ENCODE measurements at places on chromosomes 16 and 17.

GRCh38 chr16:353404-354290, 1.1 kb upstream of the AXIN1 start:
- no peak for DNase-seq

- DNase-seq: no peak
These were observed 13.9 kb downstream of the BCAR1 start for GRCh38 chr16:75237398-75238131.

DNA sequence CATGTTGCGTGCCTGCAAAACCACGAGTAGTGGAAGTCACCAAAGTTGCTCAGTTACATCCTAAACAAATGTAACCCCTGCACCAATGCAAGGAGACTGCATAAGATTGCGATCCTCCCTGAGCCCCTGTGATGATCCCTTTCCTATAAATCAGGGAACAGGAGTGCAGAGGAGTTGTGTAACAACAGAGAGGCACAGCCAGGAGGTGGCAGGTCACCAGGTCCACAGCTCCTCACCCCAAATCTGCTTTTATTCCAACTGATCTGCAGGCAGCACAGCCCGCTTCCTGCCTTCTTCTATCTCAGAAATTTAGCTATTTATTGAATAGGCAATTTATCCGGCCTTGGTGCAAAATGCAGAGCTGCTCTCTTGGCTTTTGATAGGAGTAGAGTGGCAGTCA, 36.0 kb upstream of the MRTFB start:
- DNase-seq: no peak

DNA sequence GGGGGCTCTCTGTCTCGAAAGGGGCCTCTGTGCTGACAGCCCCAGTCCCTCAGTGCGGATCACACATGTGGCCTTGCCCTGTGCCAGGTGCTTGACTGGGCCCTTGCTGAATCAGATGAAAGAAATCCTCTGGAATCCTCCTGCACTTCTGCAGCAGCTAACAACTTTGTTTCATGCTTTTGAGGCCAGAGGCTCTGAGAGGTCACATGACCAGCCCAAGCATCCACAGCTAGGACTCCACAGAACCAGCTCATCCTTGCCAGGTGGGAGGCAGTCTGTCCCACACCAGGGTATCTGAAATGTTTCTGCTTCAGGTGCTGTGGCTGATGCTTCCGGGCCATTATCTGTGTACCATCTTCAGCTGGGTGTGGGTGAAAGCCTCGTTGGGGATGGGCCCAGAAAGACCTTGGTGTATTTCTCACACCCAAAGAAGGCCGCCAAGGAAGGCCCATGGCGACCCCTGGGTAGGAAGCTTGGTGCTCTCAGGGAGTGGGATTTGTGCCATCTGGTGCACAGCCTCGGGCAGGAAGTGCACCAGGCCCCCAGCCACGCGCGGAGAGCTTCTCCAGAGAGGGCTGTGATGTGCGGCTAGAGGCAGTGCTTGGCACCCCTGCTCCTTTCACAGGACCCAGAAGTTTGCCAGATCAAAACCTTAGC, 143.8 kb downstream of the CLEC16A start:
- DNase-seq: no peak

DNA sequence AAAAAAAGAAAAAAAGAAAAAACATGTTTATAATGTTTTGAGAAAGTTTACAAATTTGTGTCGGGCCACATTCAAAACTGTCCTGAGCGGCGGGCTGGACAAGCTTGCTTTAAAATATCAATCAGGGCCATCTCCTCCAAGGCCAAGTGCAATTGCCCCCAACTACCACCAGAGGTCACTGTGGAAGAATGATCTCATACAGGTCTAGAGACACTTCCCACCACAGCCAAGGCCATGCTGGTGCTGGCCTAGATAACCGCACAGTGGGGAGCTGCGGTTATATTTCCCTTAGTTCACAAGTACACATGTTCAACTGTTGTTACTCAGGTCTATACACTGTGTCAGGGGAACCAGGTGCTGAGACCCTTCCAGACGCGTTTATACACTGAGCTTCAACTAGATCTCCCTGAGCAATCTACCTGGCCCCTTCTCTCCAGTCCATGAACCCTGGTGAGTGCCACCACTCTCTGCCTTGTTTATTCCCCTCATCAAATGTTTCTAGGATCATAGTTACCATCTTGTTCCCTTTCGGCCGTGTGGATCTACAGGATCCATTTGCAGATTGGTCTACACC, 83.8 kb upstream of the CCL2 start:
- DNase-seq: peak; percentile 25

DNA sequence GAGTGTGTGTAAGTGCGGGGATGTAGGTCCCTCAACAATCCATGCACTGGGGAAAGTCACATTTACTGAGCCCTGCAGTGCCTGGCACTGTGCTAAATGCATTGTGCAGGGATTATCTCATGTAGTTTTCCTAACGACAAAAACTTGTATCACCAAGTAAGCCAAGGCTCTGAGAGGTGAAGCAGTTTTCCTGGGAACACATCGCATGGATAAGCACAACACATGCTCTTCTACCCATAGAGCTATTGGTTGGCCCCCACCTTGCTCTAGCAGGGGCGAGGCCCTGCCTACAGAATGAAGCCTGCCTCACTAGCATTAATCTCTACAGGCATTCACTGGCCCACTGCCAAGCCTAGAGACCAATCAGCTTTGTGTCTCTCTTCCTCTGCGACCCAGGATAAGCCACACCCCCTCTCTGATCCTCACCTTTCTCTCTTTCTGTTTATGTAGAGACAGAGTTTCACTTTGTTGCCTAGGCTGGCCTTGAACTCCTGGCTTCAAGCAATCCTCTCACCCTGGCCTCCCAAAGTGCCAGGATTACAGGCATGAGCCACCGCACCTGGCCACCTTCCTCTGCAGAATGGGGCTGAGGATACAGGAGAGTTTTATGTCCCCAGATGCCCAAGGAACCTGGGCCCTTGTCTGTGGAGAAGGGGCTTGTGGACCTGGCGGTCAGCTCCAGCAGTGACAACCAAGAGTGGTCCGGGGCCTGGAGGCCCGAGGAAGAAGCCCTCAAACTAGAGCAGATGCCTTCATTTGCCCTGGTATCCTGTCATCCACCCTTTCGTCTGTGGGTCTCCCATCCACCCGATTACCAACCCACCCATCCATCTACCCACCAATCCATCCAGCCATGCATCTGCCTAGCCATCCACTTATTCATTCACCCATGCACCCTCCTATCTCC, 12.8 kb downstream of the CDH16 start:
- DNase-seq: peak; percentile 20

DNA sequence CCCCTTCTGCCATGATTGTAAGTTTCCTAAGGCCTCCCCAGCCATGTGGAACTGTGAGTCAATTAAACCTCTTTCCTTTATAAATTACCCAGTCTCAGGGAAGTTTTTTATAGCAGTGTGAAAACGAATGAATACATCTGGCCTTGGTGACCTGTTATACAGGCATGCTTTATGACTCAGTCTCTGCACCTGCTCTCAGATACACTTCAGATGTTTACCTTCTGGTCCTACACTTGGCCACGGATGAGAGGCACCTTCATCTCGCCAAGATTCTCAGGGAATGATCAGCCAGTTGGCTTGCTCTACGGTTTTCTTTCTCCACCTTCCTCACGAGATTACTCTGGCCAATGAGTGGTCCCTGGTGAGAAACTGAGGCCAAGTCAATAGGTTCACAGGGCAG, 304.7 kb downstream of the CA10 start:
- no peak for DNase-seq

GRCh38 chr17:49676276-49676868, 1.5 kb downstream of the SPOP start:
- peak; percentile 7 for DNase-seq

- no peak for DNase-seq
These were observed 6.0 kb downstream of the PDP2 start for GRCh38 chr16:66886321-66886720.

- no peak for DNase-seq
These were observed 463.6 kb downstream of the HAPSTR1 start for GRCh38 chr16:9555051-9555450.

DNA sequence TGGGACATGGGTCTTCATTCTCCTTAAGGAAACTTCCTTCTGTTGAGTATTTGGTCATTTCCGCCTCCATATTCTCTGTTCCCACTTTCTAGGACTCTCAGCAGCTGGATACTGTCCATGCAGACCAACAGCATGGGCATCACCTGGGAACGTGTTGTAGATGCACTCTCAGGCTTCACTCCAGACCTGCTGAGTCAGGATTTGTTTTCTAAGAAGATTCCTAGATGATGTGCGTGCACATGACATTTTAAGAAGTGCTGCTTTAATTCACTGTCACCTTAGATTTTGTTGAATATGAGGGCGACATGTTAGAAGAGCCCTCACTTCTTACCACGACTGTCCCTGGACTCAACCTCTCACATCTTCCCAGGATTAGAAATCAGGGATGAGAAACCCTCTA, 10.0 kb upstream of the SDK2 start:
- DNase-seq: no peak

DNA sequence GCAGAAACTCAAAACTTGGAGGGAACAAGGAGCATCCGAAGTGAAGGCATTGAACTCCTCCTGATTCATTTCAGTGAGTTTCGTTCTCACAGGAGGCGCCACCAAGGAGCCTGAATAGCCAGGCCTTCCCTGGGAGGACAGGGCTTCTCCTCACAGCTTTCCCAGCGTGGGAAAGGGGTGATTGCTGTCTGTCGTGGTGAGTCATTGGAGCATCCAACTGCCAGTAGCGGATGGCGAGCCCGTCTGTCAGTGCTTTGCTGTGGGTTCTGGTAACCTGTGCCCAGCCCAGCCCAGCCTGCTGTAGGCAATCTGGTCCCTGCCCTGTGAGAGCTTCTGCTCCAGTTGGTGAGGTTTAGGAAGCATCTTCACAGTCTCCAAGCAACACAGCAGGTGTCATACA, 28.3 kb downstream of the PLCD3 start:
- no peak for DNase-seq

DNA sequence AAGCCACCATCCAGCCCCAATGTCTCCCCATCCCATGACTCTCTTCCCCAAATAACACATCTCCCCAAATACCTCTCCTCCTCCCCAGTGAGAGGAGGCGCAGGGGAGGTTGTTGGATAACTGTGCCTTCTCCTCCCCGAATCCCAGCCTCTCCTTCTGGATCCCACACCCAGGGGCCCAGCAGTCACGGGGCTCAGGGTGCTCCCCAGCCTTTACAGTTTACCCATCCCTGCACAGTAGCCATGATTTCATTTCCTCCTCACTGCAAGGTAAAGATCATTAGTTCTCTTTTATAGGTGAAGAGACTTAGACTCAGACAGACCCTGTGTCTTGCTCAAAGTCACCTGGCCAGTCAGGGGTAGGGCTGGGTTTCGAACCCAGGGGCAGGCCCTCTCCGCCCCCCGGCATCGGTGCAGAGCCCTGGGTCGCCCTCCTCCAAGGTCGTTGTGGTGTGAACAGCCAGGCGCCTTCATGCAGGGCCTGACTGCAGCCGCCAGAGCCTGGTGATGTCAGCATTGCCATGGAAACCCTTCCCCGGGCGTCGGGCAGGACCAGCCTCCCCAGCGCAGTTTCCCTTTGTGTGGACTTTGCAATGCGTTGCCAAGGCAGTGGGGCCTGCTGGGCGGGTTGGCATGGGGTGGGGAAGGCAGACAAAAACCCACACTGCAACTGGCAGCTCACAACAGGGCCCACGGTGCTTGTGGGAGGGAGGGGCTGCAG, 53.3 kb upstream of the TOB1 start:
- DNase-seq: peak; percentile 66

- DNase-seq: no peak
These were observed 26.1 kb downstream of the QPRT start for GRCh38 chr16:29705030-29705429.

GRCh38 chr17:4032245-4032644, 68.0 kb upstream of the ATP2A3 start:
- DNase-seq: no peak

DNA sequence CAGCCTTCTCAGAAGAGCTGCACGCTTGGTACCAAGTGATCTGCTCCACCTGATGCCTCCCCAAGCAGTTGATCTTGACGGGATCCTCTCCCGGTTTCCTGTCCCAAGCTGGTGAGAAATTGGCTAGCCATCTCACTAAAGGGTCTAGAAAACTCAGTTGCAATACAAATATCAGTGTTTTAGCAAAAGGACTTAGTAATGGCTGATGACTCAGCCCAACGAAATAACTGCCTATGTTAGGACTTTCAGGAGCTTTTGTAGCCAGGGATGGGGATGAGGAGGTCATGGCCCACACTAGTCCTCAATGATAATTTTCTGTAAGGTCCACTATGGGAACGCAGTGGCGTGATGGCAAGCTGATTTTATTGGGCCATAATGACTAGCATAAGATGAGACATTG, 23.3 kb upstream of the ENGASE start:
- DNase-seq: no peak

GRCh38 chr16:82835487-82836155, 208.9 kb downstream of the CDH13 start:
- DNase-seq: no peak

- DNase-seq: no peak
These were observed 4.7 kb downstream of the ZDHHC7 start for GRCh38 chr16:85006639-85007038.

DNA sequence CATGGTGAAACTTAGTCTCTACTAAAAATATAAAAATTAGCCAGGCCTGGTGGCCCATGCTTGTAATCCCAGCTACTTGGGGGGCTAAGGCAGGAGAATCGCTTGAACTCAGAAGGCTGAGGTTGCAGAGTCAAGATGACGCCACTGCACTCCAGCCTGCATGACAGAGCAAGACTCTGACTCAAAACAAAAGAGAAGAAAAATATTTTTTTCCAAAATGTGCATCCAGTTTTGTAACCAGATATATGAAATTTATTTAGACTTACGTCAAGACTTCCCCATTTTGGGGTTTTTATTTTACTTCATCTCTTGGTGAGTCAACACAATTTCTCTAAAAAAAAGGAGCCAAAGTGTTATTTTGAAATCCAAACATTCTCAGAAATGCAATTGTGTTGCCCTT, 5.5 kb upstream of the TM4SF5 start:
- no peak for DNase-seq

GRCh38 chr17:21152731-21153130, 26.0 kb downstream of the DHRS7B start:
- DNase-seq: no peak

GRCh38 chr17:73343168-73343634, 31.4 kb upstream of the CDC42EP4 start:
- DNase-seq: no peak

DNA sequence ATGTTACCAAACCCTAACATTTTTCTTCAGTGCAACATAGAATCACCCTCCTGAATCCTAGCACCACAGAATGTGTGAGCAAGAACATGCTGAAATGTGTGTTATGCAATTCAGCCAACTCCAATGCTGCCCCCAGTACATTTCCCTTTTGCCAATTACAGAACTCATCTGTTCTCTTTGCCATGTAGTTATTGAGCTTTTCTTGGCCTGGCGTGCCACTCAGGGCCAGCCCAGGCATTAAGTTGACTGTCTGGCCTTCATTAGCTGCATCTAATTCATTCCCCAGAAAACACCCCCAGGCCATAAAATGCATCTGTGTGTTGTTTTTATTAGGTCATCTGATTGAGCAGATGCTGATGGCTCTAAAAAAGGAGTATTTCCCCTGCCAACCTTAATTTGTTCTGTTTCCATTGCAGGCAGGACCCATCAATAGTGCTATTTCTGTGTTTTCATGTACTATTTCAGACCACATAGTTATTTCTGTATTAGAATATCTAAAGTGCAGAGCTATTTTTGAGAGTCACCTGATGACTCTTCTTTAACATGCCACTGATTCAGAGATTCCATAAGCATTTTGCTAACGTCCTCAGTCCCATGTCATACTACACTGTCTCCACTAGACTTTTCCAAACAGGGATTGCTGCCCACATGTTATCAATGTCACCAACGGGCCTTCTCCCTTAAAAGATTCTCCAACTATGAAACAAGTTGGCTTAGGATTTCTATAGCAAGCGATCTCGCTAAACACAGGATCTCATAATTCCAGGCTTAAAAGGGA, 969.7 kb downstream of the CDH11 start:
- DNase-seq: no peak

GRCh38 chr17:1783834-1784611, 22.2 kb downstream of the SERPINF1 start:
- no peak for DNase-seq

Data from activated T-cell treated with anti-CD3 and anti-CD28 coated beads for 1 hour (primary cell).